CD4-positive, alpha-beta T cell treated with Interleukin-10 for 1 hour (primary cell): ENCODE measurements at places on chromosomes 1 and 21.

GRCh38 chr1:20191266-20191825 lies 5.0 kb upstream of the PLA2G2C start:
- no peak for DNase-seq

DNA sequence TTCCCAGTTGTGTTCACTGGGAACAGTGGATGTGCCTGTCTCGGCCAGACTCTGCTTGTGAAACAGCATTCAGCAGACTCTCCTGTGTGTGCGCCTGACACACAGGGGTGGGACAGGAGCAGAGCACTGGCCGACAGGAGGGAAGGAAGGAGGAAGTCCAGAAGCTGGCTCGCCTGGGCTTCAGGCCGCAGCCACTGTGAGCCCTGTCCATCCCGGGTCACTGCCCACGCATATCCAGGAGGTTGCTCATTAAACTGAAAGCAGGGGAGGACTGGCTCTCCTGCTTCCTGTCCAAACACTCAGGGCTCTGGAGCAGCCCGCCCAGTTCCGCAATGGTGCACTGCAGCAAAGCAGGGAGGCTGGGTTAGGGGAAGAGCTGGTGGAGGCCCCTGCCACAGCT lies 218.7 kb upstream of the VAMP3 start:
- DNase-seq, result no peak

DNA sequence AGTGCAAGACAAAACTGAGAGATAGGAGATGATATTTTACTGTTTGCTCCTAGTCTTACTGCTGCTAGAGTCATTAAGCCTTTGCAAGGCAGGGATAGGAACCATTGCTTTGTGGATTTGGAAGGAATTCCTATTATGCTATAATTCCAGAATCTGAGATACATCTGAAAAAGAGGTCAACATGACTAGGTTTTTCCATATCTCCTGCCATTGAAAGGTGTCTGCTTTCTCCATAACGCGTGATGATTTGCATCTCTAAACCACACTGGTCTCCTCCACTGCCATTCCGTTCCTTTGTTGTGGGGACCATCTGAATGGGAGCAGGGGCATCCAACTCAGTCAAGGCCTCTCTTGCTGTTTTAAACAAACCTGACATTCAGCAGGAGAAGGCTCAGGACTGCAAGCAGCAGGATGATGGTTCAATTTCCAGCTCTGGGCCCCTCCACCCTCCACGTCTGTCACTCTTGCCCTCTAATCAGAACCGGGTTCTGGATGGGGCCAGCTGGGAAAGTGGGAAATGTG lies 45.2 kb downstream of the PLPP3 start:
- DNase-seq, result no peak

DNA sequence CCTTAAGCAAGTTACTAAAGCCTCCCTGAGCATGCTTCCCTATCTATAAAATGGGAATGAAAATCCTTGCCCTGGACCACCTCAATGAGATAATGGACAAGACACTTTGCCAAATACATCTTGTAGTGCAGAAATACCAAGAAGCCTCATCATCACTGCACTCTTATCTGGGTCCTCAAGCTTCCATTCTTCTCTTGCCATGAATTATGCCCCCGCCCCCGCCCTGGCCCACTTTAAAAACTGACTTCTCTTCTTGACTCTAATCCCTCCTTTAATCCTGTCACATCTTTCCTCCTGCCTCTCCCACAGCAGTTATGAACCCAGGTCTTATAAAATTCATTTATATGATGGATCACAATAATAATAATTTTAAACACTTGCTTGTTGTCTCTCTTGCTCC lies 14.8 kb downstream of the ARHGEF11 start:
- DNase-seq, result no peak

- no peak for DNase-seq
Observed at GRCh38 chr1:230382001-230382491, 44.1 kb downstream of the PGBD5 start.

DNA sequence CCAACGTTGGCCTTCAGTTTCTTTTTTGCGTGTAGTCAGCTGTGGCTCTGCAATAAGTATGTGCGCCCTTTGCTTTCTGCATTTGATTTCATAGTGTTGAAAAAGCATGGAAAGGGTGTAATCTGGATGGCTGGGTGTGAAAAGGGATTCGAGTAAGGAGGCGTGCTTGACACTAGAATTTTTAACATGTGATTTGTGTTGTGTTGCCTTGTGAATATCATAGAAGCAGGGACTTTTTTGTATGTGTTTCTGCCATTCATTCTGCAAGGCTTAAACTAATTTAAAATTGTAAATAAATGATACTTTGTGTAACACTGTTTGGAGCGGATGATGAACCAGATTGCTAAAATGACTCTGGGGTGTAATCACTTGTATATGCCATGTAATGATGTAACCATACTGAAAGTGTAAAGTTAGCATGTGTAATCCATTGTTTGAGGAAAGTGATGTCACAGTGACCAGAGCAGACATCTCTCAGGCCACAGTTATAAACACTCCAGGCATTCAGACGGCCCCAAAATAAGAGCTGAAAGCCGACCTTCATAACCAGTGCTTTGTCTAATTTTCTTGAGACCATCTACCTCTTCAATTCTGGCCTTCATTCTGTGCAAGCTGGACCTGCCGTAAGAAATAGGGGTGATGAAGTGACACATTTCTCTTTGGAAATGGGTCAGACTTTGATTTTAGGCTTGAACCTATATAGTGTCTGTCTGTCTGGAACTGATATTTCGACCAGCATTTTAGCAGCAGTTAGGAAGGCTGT lies 618 bp downstream of the SH3BGR start:
- DNase-seq, result no peak

DNA sequence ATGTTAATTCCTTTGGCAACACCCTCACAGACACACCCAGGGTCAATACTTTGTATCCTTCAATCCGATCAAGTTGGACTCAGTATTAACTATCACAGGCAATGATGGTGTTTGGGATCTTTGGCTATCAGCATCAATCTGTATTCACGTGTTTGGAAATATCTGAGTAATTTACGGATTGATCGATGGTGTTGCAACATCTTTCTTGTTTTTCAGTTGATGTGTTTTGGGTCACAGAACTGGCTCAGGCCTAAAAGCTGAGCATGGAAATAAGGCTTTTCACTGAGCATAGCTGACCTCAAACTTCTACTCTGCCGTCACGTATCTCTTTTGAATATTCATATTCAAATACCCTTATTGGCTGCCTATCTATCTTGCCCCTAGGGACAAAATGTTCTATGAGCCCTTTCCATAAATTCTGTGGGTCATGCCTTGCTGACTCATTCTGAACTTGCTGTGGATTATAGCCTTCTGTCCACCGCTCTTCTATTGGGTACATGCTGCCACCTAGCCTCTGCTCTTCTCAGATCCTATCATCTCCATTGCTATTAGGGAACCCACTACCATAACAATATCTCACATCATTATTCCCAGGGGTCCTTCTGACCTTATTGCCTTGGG lies 156.0 kb downstream of the PDE4B start:
- DNase-seq, result no peak

DNA sequence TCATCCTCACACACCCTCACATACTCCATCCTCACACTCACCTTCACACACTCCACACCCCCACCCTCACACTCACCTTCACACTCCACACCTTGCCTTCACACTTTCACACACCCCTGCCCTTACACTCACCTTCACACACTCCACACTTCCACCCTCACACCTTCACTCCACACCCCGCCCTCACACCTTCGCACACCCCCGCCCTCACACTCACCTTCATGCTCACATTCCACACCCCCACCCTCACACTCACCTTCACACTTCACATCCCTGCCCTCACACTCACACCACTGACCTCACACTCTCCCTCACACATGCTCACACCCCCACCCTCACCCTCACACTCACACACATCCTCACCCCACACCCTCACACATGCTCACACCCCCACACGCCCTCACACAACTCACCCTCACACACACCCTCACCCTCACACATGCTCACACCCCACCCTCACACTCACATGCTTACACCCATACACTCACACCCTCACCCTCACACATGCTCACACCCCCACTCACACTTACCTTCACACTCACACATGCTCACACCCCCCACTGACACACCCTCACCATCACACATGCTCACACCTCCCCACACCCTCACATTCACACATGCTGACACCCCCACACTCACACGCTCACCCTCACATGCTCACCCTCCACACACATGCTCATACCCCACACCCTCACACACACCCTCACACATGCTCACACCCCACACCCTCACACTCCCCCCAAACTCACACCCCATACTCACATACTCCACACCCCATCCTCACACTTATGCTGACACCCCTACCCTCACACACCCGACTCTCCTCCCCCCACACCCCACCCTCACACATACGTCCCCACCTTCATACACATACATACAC lies 44.5 kb upstream of the EDN2 start:
- no peak for DNase-seq

- no peak for DNase-seq
Observed at GRCh38 chr1:63152572-63152971, 169.8 kb upstream of the FOXD3 start.

- DNase-seq, result no peak
Observed at GRCh38 chr1:66412704-66413103, 121.2 kb upstream of the SGIP1 start.

DNA sequence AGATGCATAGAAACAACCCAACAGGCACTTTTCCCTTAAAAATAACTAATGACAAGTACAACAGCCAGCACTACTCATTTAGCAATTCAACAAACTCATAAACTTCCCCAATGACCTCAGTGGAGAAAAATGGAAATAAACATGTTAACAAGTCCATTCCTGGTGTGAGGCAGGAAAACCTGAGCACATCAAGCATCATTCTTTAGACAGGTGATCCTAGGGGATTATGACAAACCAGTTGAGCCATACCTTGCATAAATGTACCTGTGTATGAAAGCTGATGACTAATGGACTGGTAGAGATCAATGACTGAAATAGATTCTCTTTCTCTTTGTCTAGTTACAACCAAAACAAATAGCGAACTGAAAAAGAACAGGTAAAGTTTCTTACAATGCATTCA lies 7.0 kb downstream of the COL24A1 start:
- no peak for DNase-seq

DNA sequence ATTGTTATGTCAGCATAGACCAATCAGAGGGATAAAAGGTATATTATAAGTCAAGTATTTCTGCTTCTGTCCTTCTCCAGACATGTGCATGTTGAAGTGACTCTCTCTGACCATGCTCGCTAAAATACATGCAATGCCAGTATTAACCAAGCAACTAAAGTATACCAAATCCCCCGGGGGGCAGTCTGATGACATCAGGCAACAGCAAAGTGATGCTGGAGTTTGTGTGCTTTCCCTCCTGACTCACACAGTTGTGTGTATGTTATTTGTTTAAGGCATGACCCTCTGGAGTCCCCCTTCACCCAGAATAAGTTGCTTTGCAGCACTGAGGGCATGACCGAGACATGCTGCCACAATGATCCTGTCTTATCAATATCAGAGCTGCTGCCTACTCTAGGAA lies 2.1 kb downstream of the BRINP2 start:
- no peak for DNase-seq

DNA sequence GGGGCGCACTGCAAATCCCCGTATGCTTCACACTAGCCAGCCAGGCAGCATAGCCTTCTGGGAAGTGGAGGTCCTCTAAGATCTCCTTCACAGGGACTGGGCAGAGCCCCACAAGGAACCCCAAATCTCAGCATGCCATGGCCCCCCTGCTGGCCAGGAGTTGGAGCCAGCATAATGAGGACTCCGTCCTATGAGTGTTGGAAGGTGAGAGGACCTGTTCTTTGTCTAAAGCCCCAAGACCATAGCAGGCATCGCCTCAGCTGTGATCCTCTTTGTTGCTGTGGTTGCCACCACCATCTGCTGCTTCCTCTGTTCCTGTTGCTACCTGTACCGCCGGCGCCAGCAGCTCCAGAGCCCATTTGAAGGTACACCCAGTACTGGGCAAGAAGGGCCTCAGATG lies 1.5 kb downstream of the SHISA4 start:
- no peak for DNase-seq

- DNase-seq, result no peak
Observed at GRCh38 chr1:167987174-167987573, 50.3 kb upstream of the MPC2 start.

GRCh38 chr1:41245659-41246058 lies 3.6 kb upstream of the SCMH1 start:
- no peak for DNase-seq

DNA sequence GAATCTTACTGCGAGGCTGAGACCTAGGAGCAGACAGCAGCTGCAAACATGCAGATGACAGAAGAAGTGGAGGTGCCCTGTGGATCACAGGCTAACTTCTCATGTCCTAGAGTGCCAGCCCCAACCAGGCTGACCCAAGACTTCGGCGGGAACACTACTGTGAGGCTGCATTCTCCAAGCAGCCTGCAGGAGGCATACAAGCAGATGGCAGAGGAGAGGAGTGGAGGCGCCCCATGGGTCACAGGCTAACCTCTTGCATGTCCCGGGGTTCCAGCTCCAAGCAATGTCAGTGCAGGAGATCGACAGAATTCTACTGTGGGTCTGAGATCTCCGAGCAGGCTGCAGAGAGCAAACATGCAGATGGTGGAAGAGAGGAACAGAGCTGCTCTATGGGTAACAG lies 98.1 kb upstream of the ZNF678 start:
- DNase-seq, result no peak

DNA sequence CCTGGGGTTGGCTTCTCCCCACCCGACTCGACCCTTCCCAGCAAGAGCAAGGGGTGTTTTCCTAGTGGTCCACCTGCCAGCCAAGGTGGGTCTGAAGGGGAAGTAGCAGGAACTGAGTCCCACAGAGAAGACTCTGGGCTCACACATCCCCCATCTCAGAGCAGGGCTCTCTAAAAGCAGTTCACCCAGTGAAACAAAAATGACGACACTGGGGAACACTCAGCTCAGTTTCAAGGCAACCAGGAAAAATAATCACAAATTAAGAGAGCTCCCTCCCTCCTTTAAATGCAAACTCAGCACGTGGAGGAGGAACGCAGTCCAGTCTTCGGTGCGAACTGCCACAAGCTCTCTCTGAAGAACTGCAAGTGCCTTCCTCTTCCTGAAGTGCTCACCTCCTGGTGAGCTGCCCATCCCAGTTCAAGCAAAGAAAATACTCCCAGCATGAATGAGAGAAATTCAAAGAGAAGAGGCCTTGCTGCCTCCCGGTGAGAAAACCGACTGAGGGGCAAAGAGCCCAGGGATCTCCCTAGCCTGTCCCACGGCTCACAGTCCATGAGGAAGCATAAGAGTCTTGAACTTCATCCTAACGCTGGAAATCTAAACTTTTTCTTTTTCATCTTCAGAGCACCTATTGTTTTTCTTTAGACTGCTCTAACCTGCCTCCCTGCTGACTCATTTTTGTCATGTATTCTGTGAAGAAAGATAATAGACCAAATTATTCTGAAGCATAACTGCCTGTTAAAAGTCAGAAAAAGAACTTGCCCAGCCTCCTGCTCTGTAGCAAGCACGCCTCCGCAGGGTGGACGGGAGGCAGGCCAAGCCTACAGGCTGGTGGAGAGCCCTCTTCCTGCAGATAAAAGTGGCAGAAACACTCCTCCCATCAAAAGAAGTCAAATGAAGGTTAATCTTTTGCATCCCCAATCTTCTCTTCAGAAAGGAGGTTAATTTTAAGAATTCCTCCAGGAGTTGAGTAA lies 281.4 kb downstream of the HHIPL2 start:
- DNase-seq, result no peak

- no peak for DNase-seq
Observed at GRCh38 chr1:21891081-21891480, 46.0 kb downstream of the HSPG2 start.
